GM12864 (cell line): ENCODE measurements at places on chromosomes 12 and 14.

DNA sequence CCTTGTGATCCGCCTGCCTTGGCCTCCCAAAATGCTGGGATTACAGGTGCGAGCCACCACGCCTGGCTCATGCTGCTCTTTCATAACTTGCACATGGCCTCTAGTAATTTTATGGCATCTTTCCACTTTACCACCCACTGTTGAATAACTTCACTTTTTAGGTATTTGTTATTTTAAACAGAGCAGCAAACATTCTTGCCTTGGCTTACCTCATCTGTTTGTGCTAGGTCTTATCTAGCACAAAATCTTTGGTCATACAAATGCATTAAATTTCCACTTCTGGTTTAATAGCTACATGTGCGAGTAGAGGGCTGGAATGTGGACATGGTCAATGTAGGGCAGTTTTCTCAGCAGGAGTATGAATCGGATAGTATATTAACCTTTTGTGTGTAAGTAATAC lies 38.8 kb upstream of the ATF7IP start:
- DNase-seq, result no peak

- no peak for DNase-seq
Measured at GRCh38 chr12:114306646-114307045, 99.3 kb downstream of the TBX5 start.

- DNase-seq, result no peak
Measured at GRCh38 chr14:100288382-100289185, 17.7 kb downstream of the SLC25A29 start.

DNA sequence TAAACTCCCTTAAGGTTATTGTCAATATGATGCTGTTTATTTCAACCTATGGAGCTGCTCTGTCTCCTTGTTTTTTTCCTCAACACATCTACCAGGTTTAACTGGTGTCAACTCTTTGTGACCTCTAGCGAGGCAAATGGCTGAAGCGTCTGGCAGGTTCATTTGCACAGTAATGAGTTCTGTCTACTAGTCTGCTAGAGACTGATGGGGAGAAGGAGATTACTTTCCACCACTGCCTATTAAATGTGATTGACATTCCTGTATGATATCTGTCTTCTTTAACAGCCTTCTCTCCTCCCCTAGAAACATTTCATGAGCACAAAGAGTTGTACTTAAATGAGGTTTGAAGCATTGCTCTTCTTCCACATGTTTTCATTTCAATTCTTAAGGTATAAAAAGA lies 253.7 kb downstream of the SLC6A15 start:
- DNase-seq, result no peak

DNA sequence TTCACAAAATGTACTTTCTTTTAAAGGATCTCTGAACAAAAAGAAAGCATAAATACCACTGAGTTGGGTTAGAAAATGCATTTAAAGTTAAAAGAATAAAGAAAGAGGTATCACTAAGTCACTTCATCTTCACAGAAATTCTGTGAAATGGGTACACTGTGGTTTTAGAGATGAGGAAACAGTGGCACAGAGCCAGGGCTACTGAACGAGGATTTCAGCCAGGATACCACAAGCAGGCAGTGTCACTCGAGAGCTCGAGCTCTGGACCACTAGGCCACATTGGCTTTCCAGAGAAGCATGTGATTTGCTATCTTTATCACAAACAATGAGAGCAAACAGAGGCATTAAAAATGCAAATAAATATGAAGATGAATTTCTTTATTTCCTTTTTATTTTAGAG lies 51.0 kb downstream of the WDHD1 start:
- no peak for DNase-seq

- no peak for DNase-seq
Measured at GRCh38 chr14:69763761-69764510, 3.0 kb upstream of the SRSF5 start.

DNA sequence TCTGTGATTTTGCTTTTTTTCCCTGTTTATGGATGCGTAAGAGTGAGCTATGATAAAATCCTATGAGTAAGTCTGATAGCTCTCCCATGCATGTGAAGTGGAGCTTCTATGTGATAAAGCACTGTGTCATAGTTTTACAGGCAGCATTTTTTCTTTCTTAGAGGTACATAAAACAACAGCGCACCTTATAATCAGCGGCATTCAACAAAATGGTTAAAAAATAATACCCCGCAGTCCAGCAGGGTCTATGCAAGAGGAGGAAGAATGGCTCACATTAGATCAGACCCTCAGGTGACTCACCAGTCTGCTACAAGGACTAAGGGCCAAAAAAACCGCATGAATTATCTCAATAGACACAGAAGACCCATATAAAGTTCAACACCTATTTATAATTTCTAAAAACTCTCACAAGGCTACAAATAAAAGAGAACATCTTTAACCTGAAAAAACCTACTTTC lies 33.0 kb upstream of the TMEM179 start:
- no peak for DNase-seq

DNA sequence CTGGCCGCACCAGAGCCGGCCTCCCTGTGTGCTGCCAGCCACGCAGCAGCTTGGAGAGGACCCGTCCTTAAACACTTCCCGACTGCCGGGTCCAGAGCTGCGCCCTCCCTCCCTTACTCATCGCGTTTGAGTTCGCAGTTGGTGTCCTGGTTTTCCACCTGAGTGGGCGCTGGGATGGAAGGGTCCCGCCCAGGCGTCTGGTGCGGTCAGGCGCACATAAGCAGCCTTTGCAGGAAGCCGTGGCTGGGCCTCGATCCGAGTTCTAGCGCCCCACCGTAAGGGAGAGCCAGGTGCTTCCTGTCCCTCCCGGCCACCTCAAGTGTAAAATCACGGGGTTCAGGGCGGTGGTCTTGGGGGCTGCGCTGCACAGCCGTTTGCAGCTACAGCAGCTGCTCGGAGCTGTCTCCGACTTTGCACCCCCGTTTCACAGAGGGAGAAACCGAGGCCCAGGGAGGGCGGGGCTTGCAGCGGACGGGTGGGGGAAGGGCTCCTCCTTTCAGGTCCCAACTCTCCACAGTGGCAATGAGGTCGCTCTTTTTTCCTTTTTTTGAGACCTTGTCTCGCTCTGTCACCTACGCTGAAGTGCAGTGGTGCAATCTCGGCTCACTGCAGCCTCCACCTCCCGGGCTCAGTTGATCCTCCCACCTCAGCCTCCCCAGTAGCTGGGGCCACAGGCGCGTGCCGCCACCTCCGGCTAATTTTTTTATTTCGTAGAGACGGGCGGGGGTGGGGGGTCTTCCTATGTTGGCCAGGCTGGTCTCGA lies 51.3 kb downstream of the LRCOL1 start:
- no peak for DNase-seq

GRCh38 chr12:32754111-32754510 lies 1.6 kb downstream of the YARS2 start:
- no peak for DNase-seq

- no peak for DNase-seq
Measured at GRCh38 chr14:77041881-77042545, 13.5 kb upstream of the IRF2BPL start.

DNA sequence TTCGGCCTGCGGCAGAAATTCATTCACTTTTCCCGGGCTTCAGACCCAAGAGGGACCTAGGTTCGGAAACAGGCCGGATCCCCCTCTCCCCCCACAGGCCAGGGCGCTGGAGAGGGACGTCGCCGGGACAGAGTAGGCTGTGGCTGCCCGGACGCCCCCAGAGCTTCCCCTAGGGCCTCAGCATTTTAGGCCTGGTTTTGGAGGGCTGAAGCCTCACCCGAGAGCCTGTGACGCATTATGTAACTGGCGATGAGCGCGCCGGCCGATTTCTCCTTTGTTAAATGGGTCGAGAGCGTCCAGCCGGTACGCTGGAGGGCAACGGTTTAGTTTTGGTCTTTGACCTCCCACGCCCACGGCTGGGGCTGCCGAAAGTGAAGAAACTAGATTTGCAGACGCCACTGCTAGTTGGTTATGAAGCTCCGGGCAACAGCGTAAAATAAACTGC lies 657 bp downstream of the PEBP1 start:
- peak; percentile 36 for DNase-seq

GRCh38 chr12:24905431-24905830 lies 43.5 kb downstream of the BCAT1 start:
- DNase-seq, result no peak

DNA sequence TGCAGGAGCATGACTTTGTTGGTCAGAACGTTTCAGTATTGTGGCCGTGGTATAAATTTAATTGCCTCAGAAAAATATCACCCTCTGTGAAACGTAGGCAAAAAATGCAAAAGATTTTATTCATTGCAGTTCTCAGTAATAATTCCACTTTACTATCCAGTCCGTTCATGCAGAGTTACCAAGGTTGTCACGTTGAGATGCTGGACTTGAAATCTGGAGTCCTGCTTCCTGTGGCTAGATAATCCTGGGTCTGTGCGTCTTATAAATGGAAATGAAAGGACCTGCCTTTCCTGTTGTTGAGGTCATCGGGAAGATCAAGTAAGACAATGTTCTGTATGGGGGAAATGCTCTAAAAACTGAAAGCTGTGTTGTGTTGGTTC lies 1.3 kb upstream of the AVPR1A start:
- DNase-seq, result no peak

DNA sequence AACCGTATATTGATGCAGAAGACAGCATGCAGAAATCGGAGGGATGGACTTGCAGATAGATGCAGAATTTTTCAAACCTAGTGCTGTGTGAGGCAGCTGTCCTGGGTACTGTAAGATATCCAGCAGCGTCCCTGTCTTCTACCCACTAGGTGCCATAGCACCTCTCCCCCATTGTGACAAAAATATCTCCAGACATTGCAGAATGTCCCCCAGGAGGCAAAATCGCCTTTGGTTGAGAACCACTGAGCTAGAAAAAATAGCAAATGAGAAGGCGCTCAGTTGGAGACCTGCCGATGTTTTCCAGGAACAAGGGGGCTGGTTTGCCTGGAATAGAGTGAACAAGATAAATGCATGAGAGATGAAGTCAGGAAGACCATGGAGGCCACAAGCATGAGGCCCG lies 67.9 kb upstream of the TMEM132D start:
- no peak for DNase-seq

DNA sequence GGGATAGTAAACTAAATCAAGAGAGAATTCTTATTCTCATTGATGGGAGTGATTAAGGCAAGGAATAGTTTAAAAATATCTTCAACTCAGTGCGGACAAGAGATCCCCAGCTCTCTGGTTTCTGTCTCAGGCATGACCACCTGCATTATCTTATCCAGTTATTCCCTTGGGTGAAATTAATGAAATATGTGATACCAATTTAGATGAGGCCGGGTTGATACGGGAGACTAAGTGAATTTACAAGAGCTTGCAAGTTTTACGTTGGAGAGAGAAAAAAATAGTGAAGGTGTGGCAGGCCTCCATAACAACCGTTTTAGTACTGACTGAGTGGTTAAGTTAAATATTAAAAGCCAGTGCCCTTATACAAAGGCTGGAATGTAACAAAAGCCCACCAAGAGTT lies 61.1 kb upstream of the PLBD1 start:
- DNase-seq, result no peak

DNA sequence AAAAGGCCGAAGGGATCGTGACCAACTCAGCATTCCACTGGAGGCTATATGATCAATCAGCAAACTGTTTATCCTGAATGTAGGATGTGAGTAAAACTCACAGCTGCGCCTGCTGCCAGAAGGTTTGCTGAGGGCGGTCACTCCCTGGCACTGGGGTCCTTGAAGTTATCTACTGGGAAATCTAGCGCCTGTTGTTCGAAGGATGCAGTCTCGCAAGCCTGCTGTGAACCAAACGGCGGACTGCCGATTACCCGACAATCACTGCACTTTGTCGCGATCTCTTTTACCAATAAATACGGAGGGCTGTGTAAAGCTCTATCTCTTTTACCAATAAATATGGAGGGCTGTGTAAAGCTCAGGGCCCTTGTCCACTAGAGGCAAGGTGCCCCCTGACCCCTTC lies 12.9 kb downstream of the DDX51 start:
- no peak for DNase-seq

DNA sequence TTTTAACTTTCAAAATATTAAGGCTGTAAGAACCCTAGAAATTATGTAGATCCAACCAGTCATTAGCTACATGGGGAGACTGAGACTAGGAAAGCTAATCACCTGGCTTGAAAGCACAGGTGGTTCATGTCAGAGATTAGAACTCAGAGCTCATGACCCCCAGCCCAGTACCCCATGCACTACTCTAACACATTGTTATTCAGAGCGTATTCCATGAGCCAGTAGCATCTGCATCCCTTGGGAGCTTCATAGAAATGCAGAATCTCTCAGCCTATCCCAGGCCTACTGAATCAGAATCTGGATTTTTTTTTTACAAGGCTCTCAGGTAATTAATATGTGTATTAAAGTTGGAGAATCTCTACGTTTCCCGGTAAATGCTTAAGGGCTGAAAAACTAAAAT lies 161.7 kb downstream of the BTG1 start:
- no peak for DNase-seq

GRCh38 chr12:58741226-58741625 lies 179.1 kb downstream of the LRIG3 start:
- DNase-seq, result no peak

GRCh38 chr12:113439606-113440030 lies 17.4 kb downstream of the SDSL start:
- no peak for DNase-seq

DNA sequence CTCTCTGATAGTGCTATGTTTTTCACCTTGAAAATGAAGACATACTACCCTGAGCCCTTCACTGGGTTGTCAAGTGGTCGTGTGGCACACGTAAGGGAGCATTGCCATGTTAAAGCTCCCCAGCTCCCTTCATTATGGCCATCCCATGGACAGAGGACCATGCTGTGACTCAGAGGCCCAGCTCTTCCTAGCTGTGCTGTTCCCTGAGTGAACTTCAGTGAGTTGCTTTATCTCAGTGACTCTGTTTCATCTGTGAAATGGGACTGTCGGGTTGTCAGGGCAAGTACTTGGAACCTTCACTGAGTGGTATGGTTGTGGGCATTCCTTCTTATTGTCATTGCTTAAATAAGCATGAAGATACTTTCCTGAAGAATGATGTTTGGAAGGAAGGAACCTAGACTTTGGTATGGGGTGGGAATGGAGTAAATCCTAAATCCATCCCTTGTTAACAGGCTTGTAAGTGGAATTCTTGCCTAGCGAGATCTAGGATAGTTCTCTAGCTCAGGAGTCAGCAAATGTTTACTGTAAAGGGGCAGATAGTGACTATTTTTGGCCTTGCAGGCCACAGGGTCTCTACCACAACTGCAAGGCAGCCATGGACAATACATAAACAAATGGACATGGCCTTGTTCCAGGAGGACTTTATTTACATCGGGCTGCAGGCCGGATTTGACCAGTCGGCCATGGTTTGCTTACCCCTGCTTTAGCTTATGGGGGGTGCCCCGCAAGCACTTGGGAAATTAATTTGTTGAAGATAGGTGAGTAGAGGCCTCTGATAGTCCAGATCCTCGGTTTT lies 283.5 kb downstream of the ZFP36L1 start:
- no peak for DNase-seq

- no peak for DNase-seq
Measured at GRCh38 chr14:75427482-75428229, at the start of gene JDP2. Gene JDP2 (plus strand): TSS chr14:75428022. CDS start chr14:75437921, 9,899 bp downstream.
